IMR-90 (cell line): ENCODE measurements at places on chromosomes 12 and 14. TPM values are rescaled to one million over a fixed set of nuclear protein-coding genes. Genes with fewer than 3 reads are reported as not detected.
A peak's percentile ranks its signal among the peaks of the same experiment; 100 is the strongest.

DNA sequence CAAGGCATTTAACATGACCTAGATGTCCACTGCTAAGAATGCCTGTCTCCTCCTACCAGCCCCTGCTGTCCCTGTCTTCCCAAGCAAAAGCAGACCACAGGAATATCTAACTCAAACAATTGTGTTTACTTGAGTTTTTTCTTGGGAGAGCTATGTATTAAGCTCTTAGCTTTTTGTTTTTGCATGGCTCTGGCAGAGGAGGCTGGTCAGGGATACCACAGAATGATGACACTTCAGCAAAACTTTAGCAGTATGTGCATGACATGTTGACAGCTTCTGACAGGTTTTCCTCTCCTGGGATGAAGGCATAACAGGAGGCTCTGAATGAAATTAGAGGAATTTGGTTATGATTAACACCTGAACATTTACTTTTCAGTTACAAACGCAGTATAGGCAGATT is 6.9 kb downstream of the TMBIM6 start:
- peak; percentile 42 for DNase-seq

DNA sequence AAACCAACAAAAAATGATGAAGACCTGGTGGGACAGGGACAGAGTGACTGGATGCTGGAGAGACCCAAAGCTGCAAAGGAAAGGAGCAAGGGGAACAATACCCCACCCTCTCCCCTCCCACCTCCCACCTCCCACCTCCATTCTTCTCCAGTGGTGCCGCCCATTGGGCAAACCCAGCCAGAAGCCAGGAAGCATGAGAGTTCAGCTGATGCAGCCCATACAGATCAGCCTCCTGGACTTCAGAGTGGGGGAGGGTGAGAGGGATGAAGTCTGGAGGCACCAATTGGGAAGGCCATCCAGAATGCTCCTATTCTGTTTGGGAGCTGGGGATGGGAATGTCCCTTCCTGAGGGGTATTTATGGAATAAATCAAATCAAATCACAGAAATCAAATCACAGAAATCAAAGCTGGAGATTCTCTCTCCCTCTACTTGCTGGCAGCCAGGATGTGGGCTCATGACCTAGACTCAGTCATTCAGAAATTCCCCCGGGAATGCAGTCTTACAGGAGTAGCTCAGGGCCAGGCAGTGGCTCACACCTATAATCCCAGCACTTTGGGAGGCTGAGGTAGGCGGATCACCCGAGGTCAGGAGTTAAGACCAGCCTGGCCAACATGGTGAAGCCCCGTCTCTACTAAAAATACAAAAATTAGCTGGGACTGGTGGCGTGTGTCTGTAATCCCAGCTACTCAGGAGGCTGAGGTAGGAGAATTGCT is 31.1 kb downstream of the IRF2BPL start:
- peak; percentile 32 for DNase-seq

The DDN gene
- total RNA-seq, result under 0.01 and 0.18 TPM in 2 replicates

DNA sequence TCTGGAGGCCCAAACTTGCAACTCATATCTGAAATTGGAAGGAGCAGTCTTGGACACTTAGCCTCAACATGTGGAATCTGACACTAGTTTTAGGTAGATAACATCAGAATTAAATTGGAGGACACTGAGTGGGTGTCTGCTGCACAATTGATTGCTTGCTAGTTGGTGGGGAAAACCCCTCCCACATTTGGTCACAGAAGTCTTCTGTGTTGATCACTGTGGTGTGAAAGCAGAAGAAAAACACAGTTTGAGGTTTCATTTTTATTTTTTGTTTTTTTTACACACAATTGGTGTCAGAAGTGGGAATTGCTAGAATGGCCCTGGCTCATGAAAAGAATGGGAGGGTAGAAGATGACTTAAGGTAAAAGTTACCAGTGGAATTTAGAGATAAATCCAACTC is 78.0 kb upstream of the CD163 start:
- no peak for DNase-seq

DNA sequence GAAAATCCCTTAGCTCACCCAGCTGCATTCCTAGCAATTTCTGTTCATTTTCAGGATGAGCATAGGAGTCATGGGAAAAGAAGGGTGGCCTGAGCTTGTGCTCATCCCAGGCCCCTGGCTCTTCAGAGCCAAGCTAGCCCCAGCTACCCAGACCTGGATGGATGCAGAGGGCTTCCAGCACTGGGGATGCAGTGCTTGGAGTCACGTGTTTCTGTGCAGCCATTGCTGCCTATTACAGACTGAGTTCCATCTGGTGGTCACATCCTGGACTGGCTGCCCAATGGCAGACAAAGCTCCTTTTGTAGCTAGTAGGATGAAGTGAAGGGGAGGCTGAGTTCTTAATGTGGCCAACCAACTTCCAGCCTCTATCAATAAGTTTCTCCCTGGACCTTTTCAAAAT is 54.2 kb upstream of the JDP2 start:
- DNase-seq, result no peak

The CPNE6 gene
- not detected in 2 replicates for total RNA-seq

The MAP1LC3B2 gene
- 0.28 TPM in 1 of 2 replicates, not detected in the other for total RNA-seq

- peak; percentile 15 for DNase-seq
These were observed 17.0 kb upstream of the DICER1 start for GRCh38 chr14:95174184-95174792.

DNA sequence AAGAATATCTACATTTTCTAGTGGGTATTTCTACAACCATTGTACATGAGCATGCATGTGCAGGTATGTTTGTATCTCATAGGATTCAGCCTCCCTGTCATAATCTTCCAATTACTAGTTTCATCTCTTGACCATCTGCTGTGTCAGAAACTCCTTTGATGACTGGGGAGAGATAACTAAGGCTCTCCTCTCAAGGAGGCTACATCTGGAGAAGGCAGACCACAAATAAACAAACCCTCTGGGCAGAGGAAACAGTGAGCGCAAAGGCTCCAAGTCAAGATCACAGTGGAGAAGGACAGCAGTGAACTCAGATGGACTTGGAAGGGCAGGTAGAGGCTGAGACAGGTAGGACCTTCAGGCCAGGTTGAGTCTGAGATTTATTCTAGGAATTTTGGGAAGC is 166.4 kb downstream of the PELI2 start:
- peak; percentile 46 for DNase-seq

- peak; percentile 63 for DNase-seq
These were observed 39.4 kb downstream of the ATF7 start for GRCh38 chr12:53586745-53587144.

The NFE2 gene
- 0.18 and 0.28 TPM in 2 replicates for total RNA-seq

- DNase-seq, result peak; percentile 31
These were observed 620 bp downstream of the TMTC1 start for GRCh38 chr12:29782871-29783772.

DNA sequence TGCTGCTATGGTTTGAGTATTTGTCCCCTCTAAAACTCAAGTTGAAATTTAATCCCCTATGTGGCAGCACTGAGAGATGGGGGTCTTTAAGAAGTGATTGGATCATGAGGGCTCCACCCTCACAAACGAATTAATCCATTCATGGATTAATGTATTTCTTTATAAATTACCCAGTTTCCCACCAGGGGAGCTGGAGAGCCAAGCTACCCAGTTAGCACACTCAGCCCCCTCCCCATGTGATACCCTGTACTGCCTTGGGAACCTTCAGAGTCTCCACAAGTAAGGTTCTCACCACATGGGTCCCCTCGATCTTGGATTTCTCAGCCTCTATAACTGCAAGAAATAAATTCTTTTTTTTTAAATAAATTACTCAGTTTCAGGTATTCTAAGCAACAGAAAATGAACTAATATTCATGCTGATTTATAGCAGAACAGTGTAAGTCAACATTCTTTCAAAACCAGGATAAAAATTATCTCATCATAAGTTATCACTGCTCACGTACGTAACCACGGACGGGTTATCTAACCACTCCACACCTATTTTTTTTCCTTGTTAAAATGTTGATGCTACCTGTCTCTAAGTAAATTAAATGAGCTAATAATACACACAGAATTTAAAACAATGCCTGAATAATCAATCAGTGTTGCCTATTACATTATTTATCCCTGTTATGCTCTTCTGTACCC is 3.6 kb downstream of the NAP1L1 start:
- no peak for DNase-seq

The ERP27 gene
- not detected in 2 replicates for total RNA-seq

- DNase-seq, result peak; percentile 32
These were observed 1.1 kb upstream of the HEBP1 start for GRCh38 chr12:13000925-13001774.

- DNase-seq, result no peak
These were observed 8.0 kb downstream of the KMT2D start for GRCh38 chr12:49052451-49053208.

The STON2 gene
- total RNA-seq, result not detected in 2 replicates
